Stimulated activated CD8-positive, alpha-beta memory T cell treated with anti-CD3 and anti-CD28 coated beads, Interleukin-7, amount 100 ng/mL, for 1 hour (primary cell): ENCODE measurements at places on chromosomes 13 and 19.

- DNase-seq: no peak
These were observed 296.6 kb downstream of the RFC3 start for GRCh38 chr13:34114581-34114980.

GRCh38 chr19:47820410-47820809, 1.3 kb upstream of the CRX start:
- no peak for DNase-seq

GRCh38 chr13:77168237-77168636, 141.3 kb upstream of the FBXL3 start:
- DNase-seq: no peak

GRCh38 chr19:29478578-29479565, 46.9 kb upstream of the VSTM2B start:
- no peak for DNase-seq

DNA sequence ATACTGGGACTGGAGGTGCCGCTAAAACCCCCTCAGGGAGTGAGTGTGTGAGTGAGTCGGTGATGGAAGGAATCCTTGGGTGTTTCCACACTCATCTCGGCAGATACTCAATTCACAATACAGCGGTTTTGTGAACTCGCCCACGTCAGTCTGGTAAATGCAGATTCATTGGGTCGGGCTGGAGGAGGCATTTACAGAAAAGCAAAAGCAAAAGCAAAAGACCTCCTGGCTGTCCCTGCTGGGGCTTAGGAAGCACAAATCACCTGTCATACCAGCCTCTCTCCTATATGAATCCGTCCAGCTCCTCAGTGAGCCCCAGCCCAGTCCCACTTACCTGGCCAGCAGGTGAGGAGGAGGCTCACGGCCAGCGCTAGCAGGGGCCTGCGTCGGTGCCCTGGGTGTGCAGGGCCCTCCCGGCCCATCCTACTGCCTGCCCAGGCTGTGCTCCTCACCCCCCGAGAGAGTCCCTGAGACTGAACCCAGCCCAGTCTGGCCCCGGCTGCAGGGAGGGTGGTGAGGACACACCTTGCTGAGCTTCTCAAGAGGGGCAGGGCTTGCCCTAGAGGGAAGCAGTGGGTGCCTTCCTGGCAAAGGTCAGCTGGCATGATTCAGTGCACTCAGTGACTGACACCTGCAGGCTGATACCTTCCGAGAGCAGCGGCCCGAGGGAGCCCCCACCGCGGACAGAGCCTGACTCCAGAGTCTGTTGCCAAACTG, at the start of gene MUC16:
TSS of gene MUC16 (minus strand) at position 475 of the 717 bp plus-strand sequence.
- no peak for DNase-seq

- no peak for DNase-seq
These were observed 43.5 kb downstream of the LRCH1 start for GRCh38 chr13:46596466-46596865.

GRCh38 chr19:3096902-3097326, 2.8 kb downstream of the GNA11 start:
- no peak for DNase-seq

DNA sequence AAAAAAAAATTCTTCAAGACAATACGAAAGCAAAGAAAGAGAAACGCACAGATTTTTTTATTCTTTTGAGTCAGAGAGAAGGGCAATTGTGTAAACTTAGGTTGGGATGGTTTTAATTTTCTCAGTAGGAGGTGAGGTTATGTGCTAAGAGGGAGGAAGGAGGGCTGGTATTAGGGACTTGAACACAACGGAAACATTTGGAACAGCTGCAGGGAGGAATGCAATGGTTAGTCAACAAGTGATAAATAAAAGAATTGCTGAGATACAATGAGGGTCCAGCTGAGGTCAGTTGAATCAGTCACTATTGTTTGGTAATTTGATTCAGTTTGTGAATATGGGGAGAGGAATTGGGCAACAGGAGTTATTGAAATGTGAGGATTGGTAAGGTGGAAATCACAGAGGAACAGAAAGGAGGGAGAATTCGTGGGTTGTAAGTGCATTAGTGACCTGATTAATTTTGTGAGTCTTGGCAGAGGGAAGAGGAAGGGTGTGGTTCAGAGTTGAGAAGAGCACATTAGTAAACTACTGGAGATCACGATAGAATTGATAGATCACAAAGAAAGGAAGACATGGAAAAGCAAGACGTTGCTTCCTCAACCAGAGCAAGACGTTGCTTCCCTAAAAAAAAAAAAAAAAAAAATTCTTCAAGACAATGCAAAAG, 499.5 kb upstream of the SPRY2 start:
- no peak for DNase-seq

GRCh38 chr19:17953869-17954268, 13.0 kb upstream of the KCNN1 start:
- DNase-seq: no peak

DNA sequence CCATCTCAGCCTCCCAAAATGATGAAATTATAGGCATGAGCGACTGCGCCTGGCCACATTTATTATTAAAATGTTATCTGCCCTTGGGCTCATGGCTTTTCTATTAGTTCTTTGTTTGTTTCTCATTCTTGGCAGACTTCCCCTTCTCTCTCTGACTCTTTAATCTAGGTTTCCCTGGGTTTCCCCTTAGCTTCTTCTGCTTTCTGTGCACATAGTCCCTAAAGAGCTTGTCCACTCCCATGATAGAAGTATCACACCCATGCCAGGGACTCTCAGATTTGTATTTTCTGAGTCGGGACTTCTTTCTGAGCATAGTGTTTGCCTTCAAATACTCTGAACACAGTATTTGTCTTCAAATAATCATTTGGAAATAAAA, 38.6 kb upstream of the ITM2B start:
- DNase-seq: no peak

DNA sequence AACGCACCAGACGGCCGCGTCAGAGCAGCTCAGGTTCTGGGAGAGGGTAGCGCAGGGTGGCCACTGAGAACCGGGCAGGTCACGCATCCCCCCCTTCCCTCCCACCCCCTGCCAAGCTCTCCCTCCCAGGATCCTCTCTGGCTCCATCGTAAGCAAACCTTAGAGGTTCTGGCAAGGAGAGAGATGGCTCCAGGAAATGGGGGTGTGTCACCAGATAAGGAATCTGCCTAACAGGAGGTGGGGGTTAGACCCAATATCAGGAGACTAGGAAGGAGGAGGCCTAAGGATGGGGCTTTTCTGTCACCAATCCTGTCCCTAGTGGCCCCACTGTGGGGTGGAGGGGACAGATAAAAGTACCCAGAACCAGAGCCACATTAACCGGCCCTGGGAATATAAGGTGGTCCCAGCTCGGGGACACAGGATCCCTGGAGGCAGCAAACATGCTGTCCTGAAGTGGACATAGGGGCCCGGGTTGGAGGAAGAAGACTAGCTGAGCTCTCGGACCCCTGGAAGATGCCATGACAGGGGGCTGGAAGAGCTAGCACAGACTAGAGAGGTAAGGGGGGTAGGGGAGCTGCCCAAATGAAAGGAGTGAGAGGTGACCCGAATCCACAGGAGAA, 1.9 kb downstream of the PPP1R12C start:
- DNase-seq: no peak

DNA sequence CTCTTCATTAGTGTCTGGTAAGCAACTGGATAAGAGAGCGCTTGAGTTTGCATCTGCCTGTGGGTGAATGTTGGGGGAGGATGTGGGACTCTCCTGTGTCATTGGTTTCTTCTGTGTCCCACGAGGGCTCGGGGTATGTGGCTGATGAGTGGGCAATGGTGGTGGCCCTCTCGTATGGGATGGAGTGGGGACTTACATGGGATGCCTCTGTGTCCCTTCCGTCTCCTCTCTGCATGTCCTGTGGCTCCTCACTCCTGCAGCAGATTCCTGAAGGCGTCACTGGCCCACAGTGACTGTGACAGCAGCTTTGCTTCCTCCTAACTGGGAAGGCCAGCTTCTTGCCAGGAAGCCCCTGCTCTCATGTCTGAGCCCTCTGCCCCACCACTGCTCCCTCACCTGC, 2.6 kb upstream of the LRP3 start:
- no peak for DNase-seq

DNA sequence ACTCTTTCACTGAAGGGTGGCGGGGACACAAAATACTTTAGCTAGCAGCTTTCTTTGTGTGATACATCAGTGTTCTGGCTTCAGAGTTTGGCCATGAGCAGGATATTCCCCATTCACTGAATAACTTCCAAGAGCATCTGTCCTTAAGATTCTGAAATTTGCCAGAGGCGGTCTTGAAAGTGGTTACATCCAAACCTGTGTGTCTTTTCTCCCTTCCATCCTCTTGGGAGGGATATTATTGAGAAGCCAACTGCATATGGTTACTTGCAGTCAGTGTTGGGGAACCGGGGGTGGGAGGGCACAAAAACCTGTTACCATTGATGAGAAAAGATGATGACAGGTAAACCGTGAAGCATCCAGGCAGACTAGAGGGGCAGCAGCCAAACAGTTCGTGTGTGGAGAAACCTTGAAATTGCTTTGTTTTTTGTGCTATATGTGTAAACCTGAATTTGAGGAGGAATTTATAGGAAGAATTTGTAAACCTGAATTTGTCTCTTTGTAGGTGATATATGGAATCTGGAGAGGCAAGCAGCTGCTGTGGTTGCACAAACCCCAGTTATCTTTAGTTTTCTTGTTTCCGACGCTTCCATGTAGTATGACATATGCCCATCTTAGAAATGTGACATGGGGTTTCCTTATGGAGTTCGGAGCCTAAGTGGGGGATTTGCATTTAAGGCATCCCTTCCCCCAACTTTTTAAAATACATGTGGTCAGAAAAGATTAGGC, 104.8 kb downstream of the WDFY2 start:
- DNase-seq: no peak

DNA sequence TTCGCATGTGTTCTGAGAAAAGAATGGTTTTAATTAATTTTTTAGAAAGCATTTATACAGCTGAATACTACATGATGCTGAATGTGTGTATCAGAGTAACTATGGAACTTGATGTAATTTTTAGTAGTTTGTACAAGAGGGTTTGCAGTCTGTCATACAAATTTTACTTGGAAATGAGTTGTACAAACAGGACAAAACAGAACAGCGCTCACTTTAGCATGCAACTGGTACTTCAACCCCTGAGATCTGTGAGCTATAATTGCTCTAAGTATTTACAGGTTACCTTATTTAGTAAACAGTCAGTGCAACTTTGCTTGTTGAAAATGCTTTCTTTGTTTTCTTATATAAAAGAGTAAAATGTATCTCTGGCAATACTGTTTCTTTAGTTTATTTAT, 706 bp downstream of the TNFRSF19 start:
- no peak for DNase-seq

DNA sequence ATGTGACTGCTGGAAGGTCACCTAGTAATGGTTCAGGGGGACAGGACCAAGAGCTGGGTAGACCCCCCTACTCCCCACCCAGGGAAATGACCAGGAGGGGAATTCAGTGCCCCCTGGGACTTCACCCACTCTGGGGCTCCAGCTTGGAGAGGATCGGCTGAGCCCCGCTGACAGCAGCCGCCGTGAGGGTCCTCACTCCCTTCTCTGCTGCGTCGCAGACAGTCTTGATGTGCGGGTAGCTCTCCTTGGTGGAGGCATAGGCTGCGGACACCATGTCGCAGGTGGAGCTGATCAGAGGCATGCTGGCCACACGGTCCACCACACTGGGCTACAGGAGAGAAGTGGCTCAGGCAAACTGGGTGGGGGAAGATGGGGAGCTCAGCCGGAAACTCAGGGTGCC, 7.8 kb downstream of the PLIN3 start:
- no peak for DNase-seq

GRCh38 chr19:46144756-46145155, 3.3 kb upstream of the IGFL2 start:
- no peak for DNase-seq

DNA sequence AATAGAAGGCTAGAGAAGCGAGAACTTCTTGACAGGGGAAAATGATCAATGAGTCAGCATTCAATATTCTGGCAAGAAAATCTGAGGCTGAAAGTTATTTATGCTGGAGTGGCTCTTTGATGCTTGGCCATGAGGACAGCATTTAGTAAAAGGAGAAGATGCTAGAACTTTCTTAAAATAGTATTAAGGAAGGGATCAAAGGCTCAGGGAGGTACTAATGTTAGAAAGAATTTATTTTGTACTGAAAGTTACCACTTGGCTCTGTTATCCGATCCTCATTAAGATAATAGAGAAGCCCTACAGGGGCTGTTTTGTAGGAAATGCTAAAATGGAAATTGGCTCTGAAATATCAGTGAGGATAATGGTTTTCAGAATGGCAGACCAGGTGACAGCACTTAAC, 1774.6 kb upstream of the PCDH20 start:
- no peak for DNase-seq

GRCh38 chr19:2376784-2377519, 16.9 kb downstream of the TMPRSS9 start:
- no peak for DNase-seq

GRCh38 chr13:110471156-110471832, 90.2 kb downstream of the RAB20 start:
- no peak for DNase-seq

- no peak for DNase-seq
These were observed 22.1 kb downstream of the MYO9B start for GRCh38 chr19:17097593-17098126.

DNA sequence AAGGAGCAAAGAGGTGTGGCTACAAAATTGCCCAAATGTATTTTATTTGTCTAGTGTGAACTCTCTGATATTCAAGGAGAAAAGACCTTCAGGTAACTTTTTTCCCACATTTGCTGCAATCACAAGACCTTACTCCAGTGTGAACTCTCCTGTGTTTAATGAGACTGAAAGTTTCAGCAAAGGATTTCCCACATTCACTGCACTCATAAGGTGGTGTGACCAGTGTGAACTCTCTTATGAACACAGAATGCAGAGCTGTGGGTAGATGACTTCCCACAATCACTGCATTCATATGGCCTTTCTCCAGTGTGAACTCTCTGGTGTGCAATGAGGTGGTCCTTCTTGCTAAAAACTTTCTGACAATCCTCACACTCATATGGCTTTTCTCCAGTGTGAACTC, 16.4 kb downstream of the ZNF814 start:
- DNase-seq: no peak

DNA sequence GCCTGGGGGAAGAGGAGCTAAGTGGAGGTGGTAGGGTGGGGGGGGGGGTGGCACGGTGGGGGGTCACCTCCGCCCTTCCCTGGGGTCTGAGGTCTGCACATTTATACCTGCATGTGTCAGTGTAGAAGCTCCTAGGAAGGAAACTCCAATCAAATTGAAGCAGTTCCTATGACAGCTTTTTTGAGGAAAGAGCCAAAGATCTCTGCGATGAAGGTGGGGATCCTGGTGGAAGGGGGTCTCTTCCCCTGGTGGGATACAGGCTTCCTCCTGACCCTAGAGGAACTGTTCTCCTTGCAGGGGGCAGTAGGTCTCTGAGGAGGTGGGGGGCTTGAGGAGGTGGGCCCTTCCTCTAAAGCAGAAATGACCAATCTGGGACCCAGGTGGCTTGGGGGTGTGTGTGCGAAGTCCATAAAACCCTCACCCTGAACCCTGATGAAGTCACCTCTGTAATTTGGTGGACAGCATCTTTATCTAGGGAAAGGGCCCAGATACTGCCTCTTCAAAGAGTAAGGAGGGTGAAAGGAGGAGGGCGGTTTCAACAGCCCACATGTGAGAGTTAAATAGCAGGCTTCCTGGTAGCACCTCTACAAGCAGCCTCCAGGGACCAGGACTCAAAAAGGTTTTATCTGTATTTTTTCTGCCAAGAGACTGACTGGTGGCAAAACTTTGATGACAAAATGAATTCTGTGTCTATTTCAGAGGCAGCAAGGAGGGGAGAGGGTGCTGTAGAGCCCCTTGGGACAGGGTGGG, 12.9 kb downstream of the RANBP3 start:
- DNase-seq: no peak

GRCh38 chr19:51367565-51368365, 1.0 kb downstream of the CLDND2 start:
- DNase-seq: peak; percentile 96
